ENCODE measurements at places on chromosomes 2 and 18.

DNA sequence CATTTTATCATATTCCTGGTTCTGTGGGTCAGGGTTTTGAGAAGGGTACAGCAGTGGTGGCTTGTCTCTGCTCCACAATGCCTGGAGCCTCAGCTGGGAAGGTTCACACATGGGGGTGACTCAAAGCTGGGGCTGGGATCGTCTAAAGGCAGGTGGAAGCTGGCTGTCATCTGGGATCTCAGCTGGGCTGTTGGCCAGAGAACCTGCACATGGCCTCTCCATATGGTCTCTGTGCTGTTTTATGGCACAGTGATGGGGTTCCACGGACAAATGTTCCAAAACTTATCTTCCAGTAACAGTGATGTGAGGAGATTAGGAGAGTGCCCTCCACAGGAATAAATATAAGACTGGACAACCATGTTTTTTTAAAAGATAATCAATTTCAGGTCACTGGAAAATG is 191.4 kb downstream of the SS18 start:
- DNase-seq = no peak

DNA sequence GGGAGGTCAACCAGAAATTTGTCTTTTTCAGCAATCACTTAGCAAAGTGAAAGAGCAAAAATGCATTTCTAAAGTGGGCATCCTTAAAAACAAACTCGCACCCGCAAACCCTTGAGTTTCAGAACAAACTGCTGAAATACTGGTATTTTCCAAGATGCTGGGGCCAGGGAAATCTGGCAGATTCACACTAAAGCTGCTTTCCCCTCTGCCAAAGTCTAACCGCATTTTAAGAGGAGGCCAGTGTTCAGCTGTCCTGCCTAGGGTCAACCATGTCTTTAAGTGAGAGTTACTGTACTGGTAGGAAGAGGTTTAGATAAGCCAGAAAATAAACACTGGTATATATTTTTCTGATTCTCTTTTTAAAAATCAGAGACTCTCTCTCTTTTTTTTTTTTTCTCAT is 55.9 kb downstream of the ACVR1 start:
- DNase-seq = no peak

DNA sequence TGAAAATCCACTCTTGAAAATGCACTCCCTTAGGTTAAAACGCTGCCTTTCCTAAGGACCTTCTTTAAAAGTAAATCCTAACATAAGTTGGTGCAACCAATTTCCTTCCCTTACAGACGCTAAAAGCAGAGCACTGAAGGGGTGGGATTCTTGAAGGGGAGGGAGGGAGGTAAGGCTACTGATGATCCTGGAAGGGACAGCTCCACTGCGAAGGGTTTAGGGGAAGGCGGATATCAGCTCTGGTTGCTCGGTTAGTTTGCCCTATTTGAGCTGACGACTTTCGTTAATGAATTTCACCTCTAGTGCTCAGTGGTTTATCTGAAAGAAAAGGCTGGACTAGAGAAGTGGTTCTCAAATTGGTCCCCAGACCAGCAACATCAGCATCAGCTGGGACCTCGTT is 49.7 kb upstream of the SIGLEC15 start:
- no peak for DNase-seq

- peak; percentile 73 for DNase-seq
Measured at GRCh38 chr2:150485871-150486538, 1.5 kb downstream of the RND3 start.

DNA sequence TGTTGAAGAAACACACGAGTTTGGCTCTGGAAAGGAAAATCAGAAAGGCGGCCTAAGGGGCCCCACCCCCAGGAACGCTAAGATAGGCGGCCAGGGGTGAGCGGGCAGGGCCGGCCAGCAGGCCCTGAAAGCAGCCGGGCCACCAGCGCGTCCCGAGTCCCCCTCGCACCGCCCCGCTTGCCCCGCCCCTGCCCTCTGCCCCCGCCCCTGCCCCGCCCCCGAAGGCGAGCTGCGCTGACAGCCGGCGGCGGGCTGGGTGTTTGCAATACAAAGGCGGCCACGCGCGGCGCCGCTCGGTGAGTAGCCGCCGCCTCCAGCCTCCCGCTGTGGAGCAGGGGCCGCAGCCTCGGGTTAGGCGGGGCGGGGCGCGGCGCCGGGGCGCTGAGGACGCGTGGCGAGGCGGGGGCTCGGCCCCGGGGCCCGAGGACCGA is at the start of gene LPIN1:
Gene LPIN1 (plus strand): TSS at position 257 of the 431 bp plus-strand sequence. CDS start 18,910 bp downstream, outside the sequence.
- DNase-seq = peak; percentile 80

- DNase-seq = no peak
Measured at GRCh38 chr2:27381577-27382181, 1.1 kb upstream of the ZNF513 start.

DNA sequence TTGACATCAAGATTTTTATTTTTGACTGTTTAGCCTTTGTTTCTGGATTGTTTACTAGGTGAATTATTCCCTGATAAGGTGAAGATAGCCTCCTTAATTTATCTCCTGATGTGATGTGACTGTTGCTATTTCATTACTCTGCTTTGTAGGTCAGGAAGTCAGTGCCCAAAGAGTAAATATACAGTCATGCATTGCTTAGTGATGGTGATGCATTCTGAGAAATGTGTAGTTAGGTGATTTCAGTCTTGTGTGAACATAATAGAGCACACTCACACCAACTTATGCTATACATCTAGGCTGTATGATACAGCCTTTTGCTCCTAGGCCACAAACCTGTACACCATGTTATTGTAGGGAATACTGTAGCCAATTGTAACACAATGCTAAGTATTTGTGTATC is 102.4 kb upstream of the THUMPD2 start:
- no peak for DNase-seq

DNA sequence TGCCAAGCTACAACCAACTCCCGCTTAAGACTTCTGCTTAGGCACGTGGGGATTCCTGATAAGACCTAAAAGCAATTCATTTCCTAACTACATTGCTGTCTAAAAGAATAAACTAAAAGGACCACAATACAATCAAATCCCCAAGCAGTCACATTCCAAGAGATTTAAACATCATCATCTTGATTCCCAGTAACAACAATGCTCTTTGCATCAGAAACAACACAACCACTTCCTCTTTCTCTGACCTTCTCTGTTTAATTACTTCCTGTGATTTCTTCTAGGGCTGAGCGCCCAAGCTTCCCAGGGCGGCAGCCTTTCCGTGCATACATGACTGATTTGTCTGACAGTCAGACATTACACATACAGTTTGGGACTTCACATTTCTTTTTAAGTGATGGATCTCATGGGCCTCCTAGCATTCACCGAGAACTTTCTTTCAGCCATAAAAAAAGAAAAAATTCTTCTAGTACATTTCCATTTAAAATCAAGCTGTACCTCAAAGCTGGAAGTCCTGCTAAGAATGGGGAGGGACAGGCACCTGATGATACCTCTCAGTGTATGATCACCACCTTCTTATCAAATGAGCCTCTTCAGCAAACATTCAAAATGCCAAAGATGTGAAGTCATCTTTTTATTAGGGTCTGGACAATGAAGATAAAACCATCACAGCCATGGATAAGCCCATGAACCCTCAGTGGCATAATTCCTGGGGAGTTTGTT is 11.5 kb downstream of the SPRED2 start:
- no peak for DNase-seq

DNA sequence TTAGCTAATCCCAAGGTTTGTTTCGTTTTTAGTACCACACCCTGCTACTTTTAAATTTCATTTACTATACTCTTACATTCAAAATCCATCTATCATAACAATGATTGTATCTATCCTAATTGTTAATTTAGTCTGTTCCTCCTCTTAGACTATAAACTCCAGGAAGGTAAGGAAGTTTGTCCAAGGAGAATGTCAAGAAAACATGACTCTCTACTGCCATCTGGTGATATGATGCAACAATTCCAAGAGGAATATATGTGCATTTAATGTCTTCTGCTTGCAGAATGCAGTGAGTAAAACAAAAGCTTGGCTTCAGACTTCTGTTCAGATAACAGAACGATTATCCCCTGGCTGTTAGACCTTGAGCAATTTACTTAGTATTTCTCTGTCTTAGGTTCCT is 1267.1 kb downstream of the LRP1B start:
- peak; percentile 9 for DNase-seq

GRCh38 chr2:168182550-168183249 is 64.7 kb downstream of the STK39 start:
- no peak for DNase-seq

- DNase-seq = no peak
Measured at GRCh38 chr18:13910986-13911385, 4.3 kb downstream of the MC2R start.

DNA sequence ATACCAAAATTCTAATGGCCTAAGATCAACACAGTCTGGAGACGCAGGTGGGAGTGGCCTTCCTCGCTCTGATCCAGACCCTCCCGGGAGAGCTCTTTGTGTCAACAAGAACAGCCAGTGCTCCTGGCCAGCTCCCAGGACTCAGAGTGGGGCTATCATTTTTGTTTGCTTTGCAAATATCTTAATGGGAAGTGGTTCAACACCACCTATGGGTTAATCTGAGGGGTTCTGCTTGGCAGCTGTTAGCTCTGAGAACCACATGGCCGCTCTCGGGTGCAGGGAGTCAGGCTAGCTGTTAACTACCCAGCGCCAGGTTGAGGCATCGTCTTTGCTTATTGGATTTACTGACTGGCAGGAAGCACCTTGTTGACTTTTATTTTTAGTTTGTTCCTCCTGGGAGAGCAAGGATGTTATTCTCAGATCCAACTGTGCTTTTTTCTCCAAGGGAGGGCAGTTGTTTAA is 184.8 kb upstream of the SP5 start:
- peak; percentile 86 for DNase-seq

DNA sequence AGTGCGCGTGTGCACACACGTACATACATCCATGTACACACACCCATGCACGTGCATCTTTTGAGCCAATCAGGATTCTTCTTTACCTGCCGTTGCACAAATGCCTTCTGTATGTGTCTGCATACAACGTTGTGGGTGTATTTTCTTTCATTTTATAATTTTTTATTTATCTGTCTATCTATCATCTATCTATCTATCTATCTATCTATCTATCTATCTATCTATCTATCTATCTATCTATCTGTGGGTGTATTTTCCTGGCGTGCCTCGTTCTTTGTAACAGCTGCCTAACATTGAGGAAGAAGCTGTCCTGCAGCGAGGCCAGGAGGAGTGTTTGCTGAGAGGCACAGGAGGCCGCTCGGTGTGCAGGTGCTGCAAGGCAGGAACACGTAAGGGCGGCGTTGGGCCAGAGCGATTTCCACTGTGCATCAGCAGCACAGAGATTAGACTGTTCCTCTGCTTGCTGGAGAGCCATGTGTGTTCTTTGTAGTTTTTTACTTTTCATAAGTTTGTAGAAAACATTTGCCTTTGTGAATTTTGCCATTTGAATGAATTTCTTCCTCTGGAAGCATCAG is 84.4 kb downstream of the DGKD start:
- DNase-seq = no peak

DNA sequence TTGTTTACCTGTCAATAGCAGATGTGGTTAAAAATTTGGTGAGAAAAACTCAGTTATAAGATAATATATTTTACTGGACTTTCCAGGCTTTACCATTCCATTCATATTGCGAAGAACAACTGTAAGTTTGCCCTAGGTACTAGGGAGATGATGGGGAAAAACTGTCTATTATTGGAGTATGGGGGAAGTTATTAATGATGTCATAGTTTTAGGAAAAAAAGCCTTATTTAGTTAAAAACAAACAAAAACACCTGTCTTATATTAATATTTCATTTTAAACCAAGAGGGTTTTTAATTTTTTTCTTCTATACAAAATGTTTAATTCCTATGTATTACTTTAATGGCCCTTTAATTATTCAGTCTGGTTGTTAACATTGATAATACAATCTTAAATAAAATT is 18.2 kb downstream of the SP9 start:
- no peak for DNase-seq

- DNase-seq = no peak
Measured at GRCh38 chr2:181264001-181264400, 193.2 kb upstream of the ITGA4 start.

DNA sequence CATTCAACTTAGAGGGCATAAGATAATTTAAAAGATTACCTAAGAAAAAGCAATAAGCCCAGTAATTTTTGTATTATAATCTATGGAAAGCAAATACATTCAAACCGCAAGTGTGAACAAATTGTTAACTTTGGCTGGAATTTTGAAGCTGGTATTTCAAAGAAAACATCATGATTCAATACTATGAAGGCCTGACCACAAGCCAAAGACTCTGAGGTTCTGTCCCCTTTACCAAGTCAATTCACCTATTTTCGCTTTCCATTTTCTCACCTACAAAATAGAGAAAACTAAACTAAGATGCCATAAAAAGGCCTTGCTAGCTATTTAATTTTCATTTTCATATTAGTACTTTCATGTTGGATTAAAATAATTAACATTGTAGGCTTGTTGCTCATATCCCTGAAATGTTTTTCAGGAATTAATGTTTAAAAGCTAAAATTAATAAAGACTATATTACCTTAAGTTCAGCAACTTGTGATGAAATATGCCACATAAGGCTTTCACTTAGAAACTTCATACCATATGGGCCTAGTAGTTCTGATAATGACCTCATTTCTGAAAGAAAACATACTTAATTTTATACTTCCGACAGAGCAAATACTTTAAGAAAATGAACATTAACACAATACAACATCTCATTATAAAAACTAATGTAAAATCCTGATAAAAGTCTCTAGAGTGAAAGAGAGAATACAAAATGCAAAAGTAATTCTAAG is 85.7 kb upstream of the FRZB start:
- DNase-seq = no peak

- no peak for DNase-seq
Measured at GRCh38 chr2:24088821-24089359, 4.3 kb upstream of the TP53I3 start.

DNA sequence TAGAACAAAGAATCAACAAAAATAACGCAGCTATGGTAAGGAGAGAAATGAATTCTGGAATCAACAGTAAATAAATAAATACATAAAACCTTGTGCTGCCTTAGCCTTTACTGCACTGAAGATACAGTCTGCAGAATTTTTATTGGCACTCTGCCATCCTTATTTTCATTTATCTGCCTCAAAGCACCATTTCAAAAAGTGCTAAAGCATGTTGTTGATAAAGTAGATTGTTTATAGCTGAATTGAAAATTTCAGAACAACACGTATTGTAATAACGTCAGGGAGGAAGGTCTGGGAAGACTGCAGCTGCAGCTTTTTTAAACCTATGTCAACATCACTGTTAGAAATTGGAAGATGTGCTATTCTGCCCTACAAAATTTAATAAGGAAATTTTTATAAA is 787.2 kb downstream of the PLCL1 start:
- DNase-seq = no peak

DNA sequence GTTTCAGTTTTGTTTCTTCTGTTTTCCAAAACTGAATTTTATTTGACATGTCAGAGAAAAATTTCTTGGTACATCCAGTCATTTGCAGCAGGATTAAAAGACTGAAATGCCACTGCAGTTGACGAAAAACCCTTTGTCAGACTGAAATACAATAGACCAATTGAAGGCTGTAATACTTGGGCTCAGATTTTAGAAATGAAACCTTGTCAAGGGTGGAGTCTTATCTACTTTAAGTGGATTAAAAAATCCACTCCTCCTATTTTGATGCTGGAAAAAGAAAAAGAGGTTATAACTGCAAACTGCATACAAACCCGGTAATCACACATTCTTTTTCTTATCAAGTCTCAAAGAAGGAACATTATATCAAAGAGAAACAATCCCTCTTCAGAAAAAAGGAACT is 80.2 kb upstream of the NEUROD1 start:
- DNase-seq = no peak

All from NCI-H774 (cell line).